Fibroblast of skin of left biceps (primary cell): ENCODE measurements at places on chromosomes 3 and 15.

DNA sequence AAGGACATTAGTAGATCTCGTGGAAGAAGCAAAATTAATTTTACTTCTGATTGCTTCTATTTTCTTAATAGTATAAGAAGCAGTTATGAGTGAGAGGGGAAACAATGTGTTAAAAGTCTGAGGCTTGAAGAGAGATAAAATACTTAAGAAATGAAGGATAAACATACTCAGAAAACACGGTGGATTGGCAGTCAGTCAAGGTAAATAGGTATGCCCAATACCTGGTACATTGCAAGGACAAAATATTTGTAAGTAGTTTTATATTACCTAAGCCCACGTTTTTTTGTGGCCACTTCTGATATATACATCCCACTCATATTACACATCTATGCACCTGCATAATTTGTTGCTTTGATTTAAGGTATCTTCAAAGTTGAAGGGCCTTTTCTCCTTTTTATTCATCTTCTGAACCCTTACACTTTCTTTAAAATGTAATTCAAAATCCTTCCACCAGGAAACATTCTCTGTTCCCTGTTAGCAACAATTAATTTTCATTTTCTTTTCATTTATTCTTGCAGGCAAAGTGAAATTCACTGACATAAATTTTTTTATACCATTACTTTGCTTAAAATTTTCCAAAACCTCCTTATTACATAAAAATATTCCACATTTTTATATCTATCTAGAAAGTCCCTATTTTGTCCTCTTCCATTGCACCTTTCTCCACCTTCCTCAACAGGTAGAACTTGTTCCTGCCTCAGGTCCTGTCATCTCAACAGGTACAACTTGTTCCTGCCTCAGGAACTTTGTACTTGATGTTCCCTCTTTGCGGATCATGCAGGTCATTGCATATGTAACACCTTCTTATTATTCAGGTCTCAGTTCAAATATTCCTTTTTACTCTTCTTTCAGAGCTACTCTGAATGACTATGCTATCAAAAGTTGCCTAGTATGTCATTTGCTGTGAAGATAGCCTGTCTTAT is 755.7 kb upstream of the ALCAM start:
- no peak for DNase-seq

DNA sequence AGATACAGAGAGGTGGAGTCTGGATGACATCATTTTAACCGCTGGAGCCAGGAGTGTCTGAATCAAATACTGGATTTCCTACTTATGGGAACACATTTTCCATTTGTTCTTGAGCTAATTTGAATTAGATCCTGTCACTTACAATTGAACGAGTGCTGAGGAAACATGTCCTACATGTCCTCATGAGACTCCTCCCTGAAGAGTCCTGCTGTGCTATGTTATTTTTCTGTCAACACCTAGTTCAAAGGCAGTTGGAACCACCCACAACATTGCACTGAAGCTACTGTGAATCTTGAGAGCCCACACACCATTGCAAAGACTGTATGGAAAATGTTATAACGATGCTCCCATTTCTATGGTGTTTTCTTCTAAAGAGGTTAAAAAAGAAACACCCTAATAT is 123.5 kb upstream of the CRBN start:
- no peak for DNase-seq

GRCh38 chr3:152780553-152780952 is 54.4 kb upstream of the P2RY1 start:
- DNase-seq: no peak

DNA sequence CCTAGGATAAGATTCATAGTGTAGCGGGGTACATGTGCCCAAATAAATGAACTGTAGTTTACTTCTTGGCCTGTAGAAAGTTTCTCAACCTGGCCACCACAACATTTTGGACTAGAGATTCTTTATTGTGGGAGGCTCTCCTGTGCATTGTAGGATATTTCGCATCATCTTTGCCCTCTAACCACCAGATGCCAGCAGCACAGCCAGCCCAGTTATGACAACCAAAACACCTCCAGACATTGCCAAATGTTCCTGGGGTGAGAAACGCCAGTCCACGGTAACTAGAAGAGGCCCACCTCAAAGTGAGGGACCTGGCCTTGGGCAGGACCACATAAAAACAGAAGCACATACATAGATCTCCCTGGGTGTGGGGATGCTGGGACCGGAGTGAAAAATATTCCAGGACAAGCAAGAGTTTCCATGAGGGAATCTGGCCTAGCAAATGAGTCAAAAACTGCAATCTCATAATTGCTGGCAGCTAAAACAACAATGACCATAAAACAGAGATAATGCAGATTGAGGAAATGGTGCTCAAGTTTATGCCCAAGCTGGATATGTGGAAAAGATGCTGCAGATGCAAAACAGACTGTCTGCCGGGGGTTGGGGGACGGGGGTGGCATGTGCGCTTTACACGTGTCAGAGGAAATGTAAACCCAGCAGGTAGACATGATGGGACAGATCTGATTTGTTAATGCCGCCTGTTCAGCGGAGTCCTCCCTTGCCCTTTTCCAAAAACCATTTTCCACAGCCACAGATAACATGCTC is 39.7 kb downstream of the ARHGEF3 start:
- DNase-seq: peak; percentile 8

DNA sequence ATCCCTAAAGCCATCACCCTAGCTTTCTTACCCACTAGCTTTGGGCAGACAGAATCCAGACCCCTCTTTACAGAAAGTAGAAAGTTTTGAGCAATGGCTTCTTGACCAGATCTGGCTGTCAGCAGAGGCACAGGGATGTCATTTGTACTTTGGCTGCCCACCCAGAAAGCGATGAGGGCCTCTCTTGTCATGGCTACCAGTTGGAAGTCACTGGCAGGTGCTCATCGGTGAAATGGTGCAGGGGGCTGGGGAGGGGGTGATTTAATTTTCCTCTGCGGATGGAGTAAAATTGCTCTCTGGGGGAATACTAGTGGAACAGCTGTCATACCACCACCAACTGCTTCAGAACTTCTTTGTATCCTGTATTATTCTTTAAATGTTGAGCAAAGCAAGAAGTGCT is 393.7 kb downstream of the LSAMP start:
- no peak for DNase-seq

DNA sequence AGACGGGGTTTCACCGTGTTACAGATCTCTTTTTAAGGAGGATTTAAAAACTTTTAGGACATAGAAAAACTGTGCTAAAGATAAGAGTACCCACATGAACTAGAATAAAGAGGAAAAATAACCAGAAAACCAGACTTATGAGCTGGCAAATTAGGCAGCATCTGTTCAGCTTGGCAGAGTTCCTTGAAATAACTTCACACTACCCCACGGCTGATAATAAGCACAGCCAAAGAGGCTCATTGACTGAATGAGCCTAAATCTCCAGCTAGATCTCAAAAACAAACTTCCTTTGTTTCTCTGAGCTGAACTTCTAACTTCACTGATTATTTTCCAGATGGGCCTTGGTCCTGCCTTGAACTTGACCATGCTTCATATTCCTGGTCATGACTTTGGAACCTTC is 26.7 kb upstream of the PIK3R4 start:
- DNase-seq: no peak

DNA sequence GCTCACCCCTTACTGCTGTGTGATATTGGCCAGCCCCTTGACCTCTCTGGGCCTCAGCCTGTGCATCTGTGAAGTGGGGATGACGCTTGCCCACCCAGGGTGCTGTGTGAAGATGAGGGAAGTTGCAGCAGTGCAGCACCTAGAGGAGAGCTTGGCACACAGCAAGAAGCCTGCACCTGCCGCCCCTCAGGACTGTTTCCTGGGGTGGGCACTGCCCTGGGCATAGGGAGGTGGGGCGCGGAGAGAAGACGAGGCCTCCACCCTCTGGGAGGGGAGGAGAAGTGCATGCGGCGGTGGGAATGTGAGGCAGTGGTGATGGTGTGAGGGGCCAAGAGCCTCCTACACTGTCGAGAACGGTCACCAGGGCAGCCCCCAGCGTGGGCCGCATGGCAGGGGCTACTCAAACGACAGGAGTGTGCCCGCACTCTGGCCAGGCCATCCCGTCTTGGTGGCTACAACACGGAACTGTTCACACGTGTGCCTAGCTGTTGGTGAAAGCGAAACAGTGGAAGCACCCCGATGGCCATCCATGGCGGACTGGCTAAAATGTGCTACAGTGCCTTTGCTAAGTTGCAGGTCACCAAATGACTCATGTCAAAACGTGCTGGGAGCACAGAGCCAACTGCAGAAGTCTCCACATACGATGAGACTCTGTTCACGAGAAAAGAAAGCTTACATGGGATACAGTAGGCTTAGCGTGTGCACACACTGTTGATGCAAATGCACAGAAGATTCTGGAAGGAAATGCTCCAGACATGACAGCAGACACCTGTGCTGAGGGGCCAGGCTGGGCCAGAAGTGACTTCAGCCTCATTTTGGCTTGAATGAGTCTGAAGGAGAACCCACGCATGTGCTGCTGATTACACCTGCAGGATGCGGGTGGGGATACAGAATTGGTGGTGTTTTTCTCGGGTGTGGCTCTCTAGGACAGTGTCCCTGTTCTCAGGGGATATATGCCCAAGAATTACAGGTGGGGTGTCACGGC is 40.4 kb upstream of the IQSEC1 start:
- DNase-seq: no peak

DNA sequence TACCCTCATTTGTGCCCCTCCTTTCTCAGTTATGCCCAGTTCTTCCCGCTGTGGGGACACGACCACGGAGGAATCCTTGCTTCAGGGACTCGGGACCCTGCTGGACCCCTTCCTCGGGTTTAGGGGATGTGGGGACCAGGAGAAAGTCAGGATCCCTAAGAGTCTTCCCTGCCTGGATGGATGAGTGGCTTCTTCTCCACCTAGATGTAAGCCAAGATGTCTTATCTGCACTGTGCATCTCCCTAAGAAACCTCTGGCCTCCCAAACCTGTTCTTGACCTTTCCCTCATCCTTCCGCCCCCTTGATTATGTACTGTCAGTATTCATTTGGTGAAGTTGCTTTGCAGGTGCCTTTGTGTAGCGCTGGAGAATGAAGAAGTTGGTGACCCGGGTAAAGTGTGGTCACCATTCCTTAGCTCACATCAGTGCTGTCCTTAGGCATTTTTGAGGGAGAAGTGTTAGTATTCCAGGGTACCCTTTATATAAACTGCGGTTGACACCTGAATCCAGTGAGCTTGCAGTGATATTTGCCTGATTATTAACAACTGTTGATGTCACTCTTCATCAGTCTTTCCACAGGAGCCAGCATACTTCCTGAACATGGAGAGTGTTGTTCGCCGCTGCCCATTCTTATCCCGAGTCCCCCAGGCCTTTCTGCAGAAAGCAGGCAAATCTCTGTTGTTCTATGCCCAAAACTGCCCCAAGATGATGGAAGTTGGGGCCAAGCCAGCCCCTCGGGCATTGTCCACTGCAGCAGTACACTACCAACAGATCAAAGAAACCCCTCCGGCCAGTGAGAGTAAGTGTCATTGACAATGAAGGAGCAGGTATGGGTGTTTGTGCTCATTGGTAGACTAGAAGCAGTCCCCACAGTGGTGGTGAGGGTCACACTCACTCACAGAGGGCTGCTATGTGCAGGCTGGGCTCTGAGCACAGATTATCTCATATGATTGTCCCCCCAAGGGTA is 966 bp downstream of the ALAS1 start:
- no peak for DNase-seq

- DNase-seq: peak; percentile 60
Measured at GRCh38 chr15:81106560-81106959, 27.5 kb upstream of the CFAP161 start.

DNA sequence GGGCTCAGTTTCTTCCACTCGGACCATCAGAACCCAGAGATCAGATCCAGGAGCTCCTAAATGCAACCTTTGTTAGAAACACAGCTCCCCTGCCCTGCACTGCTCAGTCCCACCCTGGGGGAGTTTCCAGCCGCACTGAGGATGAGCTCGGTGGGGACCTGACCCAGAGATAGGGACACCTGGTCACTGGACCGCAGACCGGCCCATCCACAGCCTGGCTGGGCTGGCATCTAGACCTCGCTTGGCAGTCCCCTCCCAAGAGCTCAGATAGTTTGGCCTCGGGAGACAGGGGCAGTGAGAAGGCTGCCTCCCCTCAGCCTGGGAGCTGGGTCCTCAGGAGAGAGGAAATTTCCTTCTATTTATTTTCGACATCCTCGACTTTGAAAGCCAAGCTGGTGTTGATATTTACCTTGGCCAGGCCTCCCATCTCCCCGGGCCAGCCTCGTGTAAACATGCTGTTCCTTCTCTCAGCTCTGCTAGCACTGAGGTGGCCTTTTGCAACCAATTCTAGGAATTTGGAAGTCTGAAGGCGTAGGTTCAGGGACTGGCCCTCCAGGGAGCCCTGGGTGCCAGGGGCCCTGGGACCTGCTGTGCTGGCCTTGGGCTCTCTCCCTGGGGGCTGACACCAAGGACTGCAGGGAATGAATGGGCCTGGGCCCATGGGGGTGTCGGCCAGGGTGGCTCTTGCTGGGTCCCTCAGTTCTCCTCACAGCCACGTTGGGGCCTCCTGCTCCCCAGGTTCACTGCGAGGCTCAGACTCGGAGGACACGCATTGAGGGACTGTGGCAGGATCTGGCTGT is 90.1 kb downstream of the VGLL4 start:
- DNase-seq: no peak

DNA sequence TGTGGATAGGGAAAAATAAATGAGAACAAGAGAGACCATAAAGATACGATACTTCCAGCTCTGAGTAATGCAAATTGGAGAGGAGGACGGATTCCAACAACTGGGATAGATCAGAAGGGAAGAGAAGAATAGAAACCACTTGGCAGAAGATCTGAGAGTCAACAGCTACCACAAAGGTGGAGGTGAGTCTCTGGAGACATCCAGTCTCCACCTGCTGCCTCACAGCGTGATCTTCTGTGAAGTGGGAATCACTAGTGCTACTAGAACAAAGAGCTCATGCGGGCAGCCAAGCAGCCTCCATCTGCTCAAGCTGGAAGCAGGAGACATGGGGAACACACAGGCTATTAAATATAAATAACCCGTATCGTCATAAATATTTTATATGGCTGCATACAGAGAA is 558.5 kb upstream of the CFAP20DC start:
- DNase-seq: no peak

DNA sequence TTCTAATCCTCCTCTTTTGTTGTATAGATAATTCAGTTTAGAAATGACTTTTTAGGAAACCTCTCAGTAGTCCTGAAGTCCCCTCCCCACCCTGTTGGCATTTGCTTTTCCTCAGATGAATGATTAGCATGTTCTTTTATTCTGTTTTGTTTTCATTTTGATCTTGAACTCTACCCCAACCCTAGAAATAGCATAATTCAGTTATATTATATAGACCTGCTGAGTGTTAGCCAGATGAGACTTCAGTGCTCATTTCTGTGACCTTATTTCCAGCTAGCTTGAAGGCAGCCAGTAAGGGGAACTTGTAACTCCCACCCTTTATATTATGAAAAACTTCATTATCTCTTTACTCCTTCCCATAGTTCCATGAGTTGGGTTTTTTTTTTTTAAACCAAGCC is 41.2 kb downstream of the SNRK start:
- DNase-seq: no peak
